ENCODE measurements at places on chromosomes 16 and 17.

- DNase-seq, result no peak
Observed at GRCh38 chr16:6510261-6510660, 822.4 kb upstream of the RBFOX1 start.

DNA sequence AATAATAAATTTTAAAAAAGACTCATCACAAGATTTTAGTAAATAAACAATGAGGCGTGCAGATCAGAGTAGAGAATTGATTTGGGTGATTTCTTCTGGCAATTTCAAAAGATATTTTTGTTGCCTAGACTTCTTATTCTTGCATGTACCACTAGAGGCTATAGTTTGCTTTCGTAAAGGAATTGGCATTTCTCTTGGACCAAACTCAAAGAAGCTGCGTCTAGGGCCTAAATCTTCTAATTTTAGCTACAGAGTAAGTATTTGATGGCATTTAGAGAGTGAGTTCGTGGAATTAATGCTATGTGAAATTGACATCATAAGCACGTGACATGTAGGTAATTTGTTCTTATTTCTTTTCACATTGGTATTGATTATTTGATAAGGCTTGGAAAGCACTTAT, 24.4 kb upstream of the ABCC11 start:
- no peak for DNase-seq

GRCh38 chr17:68143425-68143824, 104.4 kb upstream of the AMZ2 start:
- no peak for DNase-seq

DNA sequence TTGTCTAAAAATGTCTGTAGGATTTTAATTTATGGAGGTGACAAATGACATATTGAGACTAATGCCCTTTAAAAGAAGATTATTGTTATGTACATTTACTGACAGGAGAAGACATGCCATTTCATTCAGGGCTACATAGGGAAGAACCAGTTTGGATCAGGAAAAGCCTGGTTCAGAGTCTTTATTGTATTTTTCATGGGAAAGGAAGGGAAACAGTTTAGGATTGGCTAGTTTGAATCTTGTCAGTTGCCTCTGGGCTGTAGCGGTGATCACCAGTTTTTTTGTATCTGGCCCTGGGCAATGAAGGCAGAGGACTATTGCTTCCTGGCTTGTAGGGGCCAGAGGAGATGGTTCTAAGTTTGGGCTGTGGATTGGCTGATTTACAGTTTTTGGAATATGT, 31.8 kb downstream of the NSRP1 start:
- DNase-seq, result no peak

- no peak for DNase-seq
Observed at GRCh38 chr17:45868276-45868675, 23.6 kb downstream of the SPPL2C start.

- DNase-seq, result peak; percentile 13
Observed at GRCh38 chr17:32876417-32877163, at the start of gene MYO1D. TSS of gene MYO1D (minus strand) at chr17:32877124. CDS start at chr17:32876872, 252 bp downstream.

DNA sequence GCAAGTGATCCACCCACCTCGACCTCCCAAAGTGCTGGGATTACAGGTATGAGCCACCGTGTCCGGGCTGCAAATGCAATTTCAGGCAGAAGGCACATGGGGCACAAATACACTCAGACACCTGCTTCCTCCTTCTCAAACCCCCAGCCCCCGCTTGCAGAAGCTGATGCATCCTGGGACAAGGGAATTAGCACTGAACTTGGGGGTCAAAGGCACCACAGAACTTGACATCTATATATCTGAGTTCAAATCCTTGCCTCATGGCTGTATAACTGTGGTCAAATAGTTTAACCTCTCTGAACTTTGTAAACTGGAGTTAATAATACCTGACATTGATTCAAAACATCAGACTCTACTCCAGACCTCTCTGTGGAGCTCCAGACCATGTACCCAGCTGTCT, 4.1 kb upstream of the ARL5C start:
- DNase-seq, result no peak

DNA sequence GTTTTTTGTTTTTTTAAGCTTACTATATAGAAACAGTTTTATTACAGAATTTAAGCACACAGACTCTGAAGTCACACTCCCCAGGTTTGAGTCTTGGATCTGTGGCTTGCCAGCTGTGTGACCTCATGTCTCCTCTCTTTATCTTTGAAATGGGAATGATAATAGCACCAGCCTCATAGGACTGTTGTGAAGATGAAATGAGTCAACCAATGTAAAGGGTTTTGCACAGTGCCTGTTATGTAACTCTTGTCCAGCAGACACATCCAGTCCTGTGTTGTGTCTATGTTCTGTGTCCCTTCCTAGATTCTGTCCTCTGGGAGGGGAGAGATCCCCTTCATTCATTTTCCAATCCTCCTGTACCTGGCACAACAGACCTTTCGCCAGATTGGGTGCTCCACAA, 3.1 kb upstream of the CPD start:
- no peak for DNase-seq

DNA sequence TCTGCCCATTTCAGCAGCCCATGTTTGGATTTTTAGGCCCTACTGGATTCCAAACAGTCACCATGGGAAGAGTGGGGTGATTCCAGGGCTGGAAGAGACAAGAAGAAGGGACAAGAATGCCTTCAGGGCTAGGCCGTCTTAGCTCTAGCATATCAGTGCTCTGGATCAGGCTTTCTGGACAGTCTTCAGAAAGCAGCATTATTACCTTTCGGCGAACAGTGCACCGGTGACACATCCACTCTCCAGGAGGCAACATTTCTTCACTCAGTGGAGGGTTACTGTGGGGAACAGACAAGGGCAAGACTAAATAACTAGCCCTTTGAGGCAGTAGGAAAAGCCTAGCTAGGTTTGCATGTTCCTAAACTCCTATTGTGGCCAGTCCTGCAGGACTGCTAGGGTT, 23.9 kb upstream of the DHRS13 start:
- no peak for DNase-seq

DNA sequence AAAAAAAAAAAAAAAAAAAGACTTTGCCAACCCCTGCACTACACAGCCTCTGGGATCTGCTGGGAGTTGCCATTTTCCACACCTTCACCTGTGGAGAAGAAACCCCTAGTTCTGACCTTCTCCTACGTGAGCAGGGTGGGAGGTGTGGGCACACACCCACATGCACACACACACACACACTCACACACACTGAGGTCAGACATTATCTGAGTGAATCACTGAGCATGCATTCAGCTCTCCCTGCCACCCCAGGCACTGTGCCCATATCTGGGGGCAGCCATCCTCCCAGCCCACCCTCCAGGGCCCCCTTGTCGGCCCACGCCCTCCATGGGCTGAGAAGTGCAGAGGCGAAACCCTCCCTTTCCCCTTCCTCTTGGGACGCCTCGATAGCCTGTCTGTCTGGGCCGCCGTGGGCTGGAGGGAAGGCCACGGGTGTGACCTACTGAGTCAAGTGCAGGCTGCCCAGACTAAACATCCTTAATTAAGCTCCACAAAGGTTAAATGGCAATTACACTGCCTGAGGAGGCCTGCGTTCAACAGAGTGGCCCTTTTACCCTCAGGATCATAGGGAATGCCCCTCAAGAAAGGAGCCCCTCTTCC, 143.8 kb downstream of the C16orf95 start:
- DNase-seq, result no peak

DNA sequence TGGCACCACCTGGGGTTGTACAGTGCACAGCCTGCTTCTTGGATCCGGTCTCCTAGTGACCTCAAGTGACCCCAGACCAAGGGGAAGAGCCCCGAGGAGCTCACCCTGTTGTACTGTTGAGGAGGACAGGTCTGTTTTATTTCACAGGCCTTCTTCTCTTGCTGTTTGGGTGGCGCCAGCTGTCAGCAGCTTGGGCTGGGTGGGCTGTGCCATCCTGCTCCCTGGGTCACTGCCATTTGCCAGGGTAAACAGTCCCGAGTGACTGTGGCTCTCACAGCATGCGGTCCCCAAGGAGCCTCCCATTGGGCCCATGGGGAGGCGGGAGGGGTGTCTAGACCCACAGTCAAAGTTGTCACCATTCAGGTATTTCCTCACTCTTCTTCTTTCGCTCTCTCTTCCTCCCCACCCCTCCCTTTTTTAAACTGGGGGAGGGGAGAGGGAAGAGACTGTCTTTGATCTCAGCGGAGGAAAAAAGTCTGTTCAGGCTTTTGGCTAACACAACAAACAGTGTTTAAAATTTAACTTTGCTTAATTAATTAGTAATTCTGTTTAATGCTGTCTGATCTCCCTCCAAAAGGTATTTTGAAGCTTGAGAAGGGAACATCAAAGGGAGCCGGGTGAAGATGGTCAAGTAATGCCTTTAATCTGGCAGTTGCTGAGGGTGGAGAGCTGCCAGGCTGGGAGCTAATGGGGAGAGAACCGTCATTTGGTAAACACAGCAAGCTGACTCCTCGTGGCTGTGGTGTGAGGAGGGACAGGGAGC, 64.0 kb downstream of the SNX20 start:
- DNase-seq, result no peak
